Hippocampal formation (tissue), 2 donors: ENCODE measurements at places on chromosomes 16 and 17.

DNA sequence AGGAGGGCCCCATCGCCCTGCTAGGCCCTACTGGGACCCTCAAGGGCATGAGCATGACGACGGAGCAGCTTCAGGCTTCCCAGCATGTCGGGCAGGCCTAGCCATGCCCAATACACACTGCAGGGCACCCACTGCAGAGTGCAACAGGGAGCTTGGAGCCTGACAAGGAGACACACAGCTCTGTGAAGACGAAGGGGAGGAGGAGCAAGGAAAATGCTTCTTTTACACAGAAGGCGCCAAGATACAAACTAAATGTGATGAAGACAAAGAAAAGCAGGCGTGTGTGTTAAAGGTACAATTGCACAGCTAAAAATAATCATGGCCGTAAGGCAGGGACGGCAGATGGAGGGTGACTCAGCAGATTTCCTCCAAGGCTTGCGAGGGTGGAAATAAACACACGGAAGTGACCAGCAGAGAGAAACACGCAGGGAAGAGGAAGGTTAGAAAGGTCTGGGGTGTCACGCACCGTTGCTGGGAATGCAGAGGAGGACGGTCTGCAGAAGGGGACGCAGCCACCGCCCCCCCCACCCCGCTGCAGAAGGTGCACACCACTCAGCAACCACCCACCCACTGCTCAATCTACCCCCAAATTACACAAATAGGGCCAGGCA is 108.5 kb downstream of the ZNF778 start:
- DNase-seq = peak; percentile 53

- no peak for DNase-seq
These were observed 24.7 kb upstream of the PSMD7 start for GRCh38 chr16:74271872-74272271.

DNA sequence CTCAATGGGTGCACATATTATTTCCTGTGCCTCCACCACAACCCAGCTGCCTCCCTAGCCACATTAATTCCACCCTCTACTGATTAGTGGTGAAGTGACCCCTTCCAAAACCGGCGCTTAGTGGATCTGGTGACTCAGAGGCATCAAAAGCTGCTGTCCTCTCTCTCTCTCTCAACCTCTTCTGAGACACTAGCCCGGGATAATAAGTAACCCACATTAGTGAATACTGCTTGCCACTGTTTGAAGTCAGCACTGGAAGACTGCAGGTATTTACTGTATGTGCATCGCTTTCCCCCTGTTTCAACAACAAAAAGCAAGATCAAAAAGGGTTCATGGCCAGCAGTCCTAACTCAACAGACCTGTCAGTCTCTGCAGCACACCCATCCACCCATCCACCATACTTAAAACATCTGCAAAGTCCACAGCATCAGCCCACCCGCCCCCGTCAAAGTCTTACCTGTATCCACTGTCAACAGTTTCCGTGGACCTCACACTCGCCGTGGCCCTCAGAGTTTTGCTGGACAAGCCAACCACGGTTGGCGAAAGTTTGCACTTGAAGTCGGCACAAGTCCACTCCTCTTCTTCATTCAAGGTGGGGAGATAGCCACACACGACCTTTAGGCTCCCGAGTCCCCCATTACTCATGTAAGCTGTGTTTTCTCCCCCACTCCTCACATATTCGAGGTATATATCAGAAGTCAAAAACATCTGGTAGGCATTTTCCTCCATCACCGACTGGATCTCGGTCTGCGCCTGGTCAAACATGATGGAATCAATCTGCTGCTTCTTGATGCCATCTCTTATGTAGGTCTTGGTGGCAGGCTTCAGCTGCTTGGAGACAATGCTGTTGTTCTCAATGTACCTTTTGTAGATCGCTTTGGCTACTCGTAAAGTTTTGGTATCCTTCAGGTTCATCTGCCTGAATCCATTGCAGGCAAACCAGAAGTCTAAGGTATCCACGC is 3.8 kb downstream of the AXIN2 start:
- DNase-seq = no peak

GRCh38 chr17:73991260-73991659 is 212.2 kb upstream of the RPL38 start:
- no peak for DNase-seq

DNA sequence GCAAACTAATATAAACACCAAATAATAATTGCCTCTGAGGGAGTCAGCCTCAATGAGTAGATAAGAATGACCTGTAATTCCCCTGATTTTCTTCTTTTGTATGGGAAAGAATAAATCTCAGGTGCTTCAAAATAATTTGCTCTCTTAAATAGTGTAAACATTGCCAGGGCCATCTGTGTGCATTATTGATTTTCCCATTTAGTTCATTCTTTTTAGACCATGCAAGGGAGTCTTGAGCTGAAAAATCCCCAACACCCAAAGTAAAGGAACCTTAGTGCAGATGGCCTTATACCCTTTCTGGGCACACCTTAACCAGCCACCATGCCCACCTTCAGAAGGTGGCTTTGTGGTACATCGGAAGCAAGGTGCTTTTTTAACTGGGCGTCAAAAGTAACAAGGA is 267.2 kb downstream of the TMEM114 start:
- DNase-seq = no peak

GRCh38 chr16:87782033-87782432 is 16.2 kb upstream of the KLHDC4 start:
- DNase-seq = no peak
